ENCODE measurements at places on chromosomes 6 and 20. TPM values are rescaled to one million over a fixed set of nuclear protein-coding genes. Genes with fewer than 3 reads are reported as not detected.

DNA sequence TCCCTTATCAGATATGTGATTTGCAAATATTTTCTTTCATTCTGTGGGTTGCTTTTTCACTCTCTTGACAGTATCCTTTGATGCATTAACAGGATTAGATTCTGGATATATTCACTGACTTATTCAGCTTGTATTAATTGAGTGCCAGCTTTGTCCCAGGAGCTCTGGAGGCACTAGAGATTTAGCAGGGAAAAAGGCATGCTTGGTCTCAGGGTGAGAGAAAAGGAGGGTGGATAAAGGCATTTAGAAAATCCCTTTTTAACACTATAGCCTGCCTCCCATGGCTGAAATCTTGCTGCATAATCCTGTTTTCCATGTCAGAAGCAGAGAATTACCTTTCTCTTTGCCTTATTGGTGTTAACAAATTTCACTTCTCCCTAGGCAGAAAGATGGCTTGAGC, 28.5 kb upstream of the SIRT5 start:
- no peak overlapping the region for H3K27ac ChIP-seq
- no peaks in the 10 kb centered on the region for H3K36me3 ChIP-seq
- no peak for DNase-seq
- no peak overlapping the region for H3K4me3 ChIP-seq

The TMEM14C gene
- 14.6 TPM for total RNA-seq

DNA sequence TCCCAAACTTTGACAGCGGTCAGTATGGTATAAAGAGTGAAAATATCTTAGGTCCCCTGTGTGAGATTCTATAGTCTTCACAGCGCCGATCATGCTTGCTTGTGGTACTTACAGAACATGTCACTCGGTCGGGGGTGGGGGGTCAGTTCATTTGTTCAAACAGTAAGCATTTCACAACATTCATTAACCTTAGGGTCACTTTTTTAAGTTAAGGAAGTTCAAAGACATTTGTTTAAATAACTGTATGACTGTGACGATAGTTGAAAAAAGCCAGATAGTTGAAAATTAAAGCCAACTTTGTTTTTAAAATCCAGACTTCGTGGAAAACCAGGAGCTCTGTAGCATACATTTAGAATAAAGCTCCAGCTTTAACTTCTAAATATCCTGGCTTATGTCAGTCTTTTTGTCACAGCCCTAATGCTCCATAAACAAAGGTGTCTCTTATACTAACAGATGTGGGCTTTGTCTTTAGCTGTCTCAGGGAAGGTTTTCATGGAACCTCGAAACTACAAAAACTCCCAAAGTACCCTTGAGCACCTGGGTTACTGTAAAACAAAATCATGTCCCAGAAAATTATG, 57.9 kb upstream of the PHACTR2 start:
- H3K36me3 ChIP-seq, result no peaks in the 10 kb centered on the region
- no peak overlapping the region for H3K4me3 ChIP-seq
- peaks cover 2% of the 10 kb centered on the region for H3K4me1 ChIP-seq
- H3K27ac ChIP-seq, result no peak overlapping the region
- no peaks in the 10 kb centered on the region for H3K27me3 ChIP-seq

GRCh38 chr20:53331151-53331973, 262.3 kb downstream of the ZNF217 start:
- no peak overlapping the region for H3K27ac ChIP-seq
- H3K4me1 ChIP-seq, result no peaks in the 10 kb centered on the region
- no peaks in the 10 kb centered on the region for H3K36me3 ChIP-seq
- no peak overlapping the region for H3K4me3 ChIP-seq

DNA sequence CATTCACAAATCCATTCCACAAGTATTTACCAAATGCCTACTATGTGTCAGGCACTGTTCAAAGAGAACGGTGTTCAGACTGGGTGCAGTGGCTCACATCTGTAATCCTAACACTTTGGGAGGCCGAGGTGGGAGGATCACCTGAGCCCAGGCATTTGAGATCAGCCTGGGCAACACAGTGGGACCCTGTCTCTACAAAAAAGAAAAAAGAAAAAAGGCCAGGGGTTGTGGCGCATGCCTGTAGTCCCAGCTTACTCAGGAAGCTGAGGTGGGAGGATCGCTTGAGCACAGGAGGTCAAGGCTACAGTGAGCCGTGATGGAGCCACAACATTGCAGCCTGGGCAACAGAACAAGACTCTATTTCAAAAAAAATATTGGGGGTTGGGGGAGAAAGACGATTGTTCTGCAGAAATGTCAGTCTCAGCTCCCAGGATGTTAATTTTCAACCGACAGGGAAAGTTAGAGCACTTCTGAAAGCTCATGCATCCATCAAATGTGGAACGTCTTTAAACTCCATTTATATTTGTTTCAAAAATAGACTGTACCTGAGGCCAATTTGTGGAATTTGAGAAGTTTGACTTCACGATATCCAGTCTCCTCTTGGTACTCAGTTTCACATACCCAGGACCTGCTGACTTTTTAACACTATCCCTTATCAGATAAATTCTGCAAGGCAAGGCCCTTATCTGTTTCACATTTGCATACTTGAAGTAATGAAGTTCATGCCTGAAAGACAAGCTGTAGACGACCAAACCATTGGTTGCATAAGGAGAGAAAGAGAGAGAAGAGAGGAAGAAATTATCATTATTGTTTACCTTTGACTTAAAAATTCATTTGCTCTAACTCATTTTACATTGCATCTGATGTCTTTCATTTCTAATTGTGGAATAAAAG, 14.8 kb upstream of the BTN3A2 start:
- no peak overlapping the region for H3K27ac ChIP-seq
- no peak for DNase-seq
- no peaks in the 10 kb centered on the region for H3K4me1 ChIP-seq
- no peaks in the 10 kb centered on the region for H3K27me3 ChIP-seq

DNA sequence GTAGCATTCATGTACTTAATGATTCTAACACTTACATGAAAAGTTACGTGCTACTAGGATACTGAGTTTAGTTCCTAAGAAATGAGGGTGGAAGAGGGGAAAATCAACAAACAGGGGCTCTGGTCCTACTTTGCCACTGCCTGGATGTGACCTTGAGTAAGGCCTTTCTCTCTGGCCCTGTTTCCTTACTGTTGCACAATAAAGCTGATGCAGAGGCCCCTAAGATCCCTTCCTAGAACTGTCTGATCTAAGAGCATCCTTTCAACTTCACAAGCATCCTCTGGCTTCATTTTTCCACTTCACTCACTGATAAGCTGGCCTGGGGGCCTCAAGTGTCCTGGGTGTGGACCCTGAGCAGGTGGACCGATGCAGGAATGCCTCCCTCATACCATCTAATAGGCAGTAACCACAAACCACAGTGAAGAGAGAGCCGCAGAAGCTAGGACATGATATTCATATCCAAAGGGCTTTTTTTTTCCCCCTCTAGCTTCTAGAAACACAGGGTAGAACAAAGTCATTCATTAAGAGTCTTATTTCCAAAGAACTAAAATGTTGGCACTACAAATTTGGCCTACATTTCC, 21.6 kb downstream of the FKBP1A start:
- no peak for DNase-seq
- no peaks in the 10 kb centered on the region for H3K27me3 ChIP-seq
- H3K4me3 ChIP-seq, result no peak overlapping the region
- H3K27ac ChIP-seq, result no peak overlapping the region

DNA sequence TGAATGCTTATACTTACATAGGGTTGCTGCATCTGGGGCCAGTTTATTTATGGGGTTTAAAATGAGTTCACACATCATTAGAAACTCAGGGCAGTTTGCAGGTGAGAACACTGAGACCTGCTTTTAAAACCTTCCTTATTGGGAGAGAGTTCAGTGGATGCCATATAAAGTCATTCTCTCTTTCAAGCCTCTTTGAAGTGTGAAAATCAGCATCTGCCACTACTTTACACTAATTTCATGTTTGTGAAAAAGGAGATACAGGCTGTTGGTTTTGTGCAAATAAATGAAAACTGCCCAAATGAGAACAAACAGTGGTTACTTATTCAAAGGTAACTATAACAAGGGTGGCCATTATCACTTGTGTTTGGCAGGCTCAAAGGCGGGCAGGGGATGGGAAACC, 530.5 kb downstream of the KIF16B start:
- H3K4me1 ChIP-seq, result no peaks in the 10 kb centered on the region
- no peak overlapping the region for H3K4me3 ChIP-seq
- no peak overlapping the region for H3K27ac ChIP-seq
- no peak for DNase-seq

GRCh38 chr20:19141998-19142397, 70.4 kb upstream of the SLC24A3 start:
- no peak for DNase-seq
- H3K27me3 ChIP-seq, result no peaks in the 10 kb centered on the region
- no peak overlapping the region for H3K27ac ChIP-seq
- no peaks in the 10 kb centered on the region for H3K36me3 ChIP-seq

DNA sequence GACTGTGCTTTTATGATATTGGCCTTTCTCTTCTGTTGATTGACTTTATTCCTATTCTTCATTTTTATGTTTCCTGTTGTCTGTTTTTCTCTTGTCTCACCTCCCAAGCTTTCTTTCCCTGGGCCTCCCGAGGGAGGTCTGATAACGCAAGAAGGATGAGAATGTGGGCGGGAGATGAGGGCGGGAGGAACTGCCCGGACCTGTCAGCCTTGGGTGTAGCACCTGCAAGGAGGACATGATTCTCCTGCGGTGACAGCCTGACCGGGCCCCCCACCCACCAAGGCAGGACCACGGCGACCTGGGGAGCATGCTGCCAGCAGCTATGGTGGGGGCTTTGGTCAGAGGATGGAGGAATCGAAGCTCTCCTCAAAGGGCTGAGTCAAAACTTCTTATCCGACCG, 86.9 kb downstream of the PLEKHG1 start:
- H3K27me3 ChIP-seq, result no peaks in the 10 kb centered on the region
- no peaks in the 10 kb centered on the region for H3K4me1 ChIP-seq
- no peak for DNase-seq
- H3K4me3 ChIP-seq, result no peak overlapping the region
- H3K27ac ChIP-seq, result no peak overlapping the region

GRCh38 chr20:58515233-58516212, at the start of gene APCDD1L:
Gene APCDD1L, minus strand, starts transcription at chr20:58515399. Its CDS starts 692 bp downstream, at chr20:58514707.
- H3K27ac ChIP-seq, result no peak within 1 kb of the TSS
- H3K4me1 ChIP-seq, result no peaks in the 10 kb centered on the region
- no peaks in the 10 kb centered on the region for H3K36me3 ChIP-seq
- H3K27me3 ChIP-seq, result peaks cover 25% of the 10 kb centered on the region

GRCh38 chr20:23050847-23051627, 1.6 kb upstream of the THBD start:
- H3K36me3 ChIP-seq, result no peaks in the 10 kb centered on the region
- peak; percentile 52 for DNase-seq
- H3K4me1 ChIP-seq, result peaks cover 20% of the 10 kb centered on the region
- peak overlapping the region; percentile 33 for H3K4me3 ChIP-seq

GRCh38 chr20:31476643-31477215, 1.6 kb downstream of the REM1 start:
- H3K27ac ChIP-seq, result no peak overlapping the region
- no peak for DNase-seq

DNA sequence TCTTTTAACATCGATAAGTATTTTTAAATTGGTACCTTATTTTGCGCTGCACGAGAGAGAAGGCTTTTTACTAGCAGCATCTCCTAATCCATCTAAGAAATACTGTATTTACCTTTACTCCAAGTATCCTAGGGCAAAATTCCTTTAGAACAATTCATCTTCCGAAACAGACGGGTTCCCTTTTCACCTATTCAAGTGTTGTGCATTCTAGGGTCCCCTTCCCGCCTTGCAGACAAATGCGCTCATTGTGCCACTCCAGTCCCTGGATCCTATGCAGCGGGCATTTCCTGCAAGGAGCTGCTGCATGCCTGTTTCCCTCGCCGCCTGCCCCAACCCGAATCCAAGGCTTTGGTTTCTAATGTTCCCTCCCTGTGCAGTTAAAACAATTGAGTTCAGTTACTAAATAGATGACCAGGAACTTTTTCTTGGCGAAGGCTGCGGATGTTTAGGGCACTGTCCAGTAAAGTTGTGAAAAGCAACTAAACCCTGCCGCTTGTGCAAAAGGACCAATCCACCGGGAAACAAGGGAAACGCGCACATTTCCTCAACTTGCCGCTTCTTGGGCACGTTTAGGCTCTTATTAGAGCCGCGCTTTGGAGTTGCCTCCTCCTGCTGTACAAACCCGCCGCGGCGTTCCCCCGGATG, 556 bp upstream of the SCAF8 start:
- peak overlapping the region; percentile 53 for H3K27ac ChIP-seq
- peaks cover 38% of the 10 kb centered on the region for H3K4me1 ChIP-seq
- H3K36me3 ChIP-seq, result peaks cover 8% of the 10 kb centered on the region
- no peaks in the 10 kb centered on the region for H3K27me3 ChIP-seq
- peak overlapping the region; percentile 87 for H3K4me3 ChIP-seq
- DNase-seq, result no peak

DNA sequence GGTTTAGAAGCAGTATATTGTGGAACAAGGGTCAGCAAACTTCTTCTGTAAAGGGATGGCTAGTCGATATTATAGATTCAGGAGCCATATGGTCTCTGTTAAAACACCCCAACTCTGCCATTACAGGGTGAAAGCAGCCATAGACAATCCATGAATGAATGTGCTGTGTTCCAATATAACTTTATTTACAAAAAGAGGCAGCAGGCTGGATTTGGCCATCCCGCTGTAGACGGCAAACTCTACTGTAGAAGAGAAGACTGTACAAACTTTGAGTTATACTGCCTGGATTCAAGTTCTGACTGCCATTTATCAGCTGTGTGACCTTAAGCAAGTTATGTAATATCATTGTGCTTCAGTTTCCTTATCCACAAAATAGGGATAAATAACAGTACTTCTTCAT, 33.7 kb upstream of the SNX9 start:
- no peaks in the 10 kb centered on the region for H3K36me3 ChIP-seq
- peaks cover 4% of the 10 kb centered on the region for H3K4me1 ChIP-seq
- H3K27ac ChIP-seq, result no peak overlapping the region

The PRSS35 gene
- not detected for total RNA-seq

- no peaks in the 10 kb centered on the region for H3K4me1 ChIP-seq
- DNase-seq, result no peak
- H3K36me3 ChIP-seq, result no peaks in the 10 kb centered on the region
Observed at GRCh38 chr6:54255886-54256285, 52.4 kb upstream of the TINAG start.

DNA sequence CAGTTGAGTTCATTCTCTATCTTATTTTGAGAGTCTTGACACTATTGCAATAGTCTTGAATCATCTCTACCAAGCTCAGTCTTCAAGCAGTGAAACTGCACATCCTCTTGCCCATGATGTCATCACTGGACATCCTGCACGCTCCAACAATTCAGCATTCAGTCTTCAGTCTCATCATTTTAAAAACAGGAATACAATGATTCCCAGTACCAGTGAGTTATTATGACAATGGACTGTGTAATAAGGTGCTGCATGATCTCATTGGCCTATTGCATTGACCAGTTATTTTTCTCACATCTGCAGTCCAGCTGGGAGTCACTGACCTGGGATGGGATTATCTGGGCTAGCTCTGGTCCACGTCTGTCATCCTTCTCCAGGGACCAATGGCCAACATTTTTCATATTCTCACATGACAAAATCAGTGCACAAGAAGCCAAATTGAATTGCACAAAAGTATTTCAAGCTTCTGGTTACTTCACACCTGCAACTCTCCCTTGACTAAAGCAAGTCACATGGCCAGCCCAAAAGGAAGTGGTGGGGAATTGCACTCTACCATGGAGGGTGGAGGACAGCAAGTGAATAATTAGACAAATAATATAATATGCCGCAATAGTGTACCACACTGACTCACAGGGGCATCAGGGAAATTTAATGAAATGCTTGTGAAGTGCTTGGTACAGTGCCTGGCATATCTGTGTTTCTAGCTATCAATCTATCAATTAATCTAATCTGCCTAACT, 6.4 kb upstream of the CST2 start:
- no peak overlapping the region for H3K27ac ChIP-seq
- H3K4me3 ChIP-seq, result no peak overlapping the region
- H3K4me1 ChIP-seq, result no peaks in the 10 kb centered on the region

The LPA gene
- not detected for total RNA-seq

The KCNK15 gene
- total RNA-seq, result not detected
